SJCRH30 (cell line): ENCODE measurements at places on chromosomes 16 and 17. TPM values are rescaled to one million over a fixed set of nuclear protein-coding genes. Genes with fewer than 3 reads are reported as not detected.
A peak's percentile ranks its signal among the peaks of the same experiment; 100 is the strongest.

DNA sequence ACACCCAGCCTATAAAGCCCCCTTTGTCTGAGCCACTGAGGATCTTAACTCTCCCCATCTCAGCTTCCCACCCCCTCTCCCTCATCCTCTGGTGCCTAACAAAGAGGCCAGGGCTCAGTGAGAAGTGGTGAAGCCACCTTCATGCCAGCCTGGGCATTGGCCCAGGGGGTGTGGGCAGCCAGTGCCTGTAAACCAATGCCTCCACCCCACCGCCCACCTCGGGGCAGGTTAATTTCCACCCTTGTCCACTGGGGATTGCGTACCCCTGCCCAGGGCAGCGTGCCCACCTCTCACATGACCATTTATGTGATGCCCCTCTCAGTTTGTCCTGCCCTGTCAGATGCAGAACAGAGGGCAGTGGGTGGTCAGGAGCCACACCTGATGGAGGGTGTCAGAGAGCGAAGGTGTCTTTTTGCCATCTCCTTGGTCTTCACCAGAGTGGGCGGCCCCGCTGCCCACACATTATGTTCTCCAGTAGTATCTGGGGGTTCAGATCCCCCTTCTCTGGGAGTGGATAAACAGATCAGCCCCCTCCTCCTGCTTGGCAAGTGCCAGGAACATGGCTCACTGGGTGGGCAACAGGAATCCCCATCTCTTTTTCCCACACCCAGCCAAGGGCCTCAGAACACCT is 10.1 kb upstream of the ARHGAP23 start:
- no peak for DNase-seq

GRCh38 chr16:86982912-86983311 is 334.3 kb downstream of the C16orf95 start:
- no peak for DNase-seq

The KAT2A gene
- 23.5 and 27.2 TPM in 2 replicates for total RNA-seq

The GAS7 gene
- total RNA-seq, result 0.66 and 0.91 TPM in 2 replicates

GRCh38 chr17:3635474-3636153 is 436 bp downstream of the SHPK start:
- peak; percentile 29 for DNase-seq

GRCh38 chr16:17590711-17591654 is 120.2 kb upstream of the XYLT1 start:
- no peak for DNase-seq

- no peak for DNase-seq
Measured at GRCh38 chr17:44356241-44356640, 7.4 kb downstream of the FAM171A2 start.

- DNase-seq, result no peak
Measured at GRCh38 chr17:4850246-4850645, 17.1 kb downstream of the MINK1 start.

- DNase-seq, result no peak
Measured at GRCh38 chr17:61362396-61362795, 37.2 kb upstream of the TBX2 start.

The MMP25 gene
- total RNA-seq, result 0.06 and 0.13 TPM in 2 replicates

DNA sequence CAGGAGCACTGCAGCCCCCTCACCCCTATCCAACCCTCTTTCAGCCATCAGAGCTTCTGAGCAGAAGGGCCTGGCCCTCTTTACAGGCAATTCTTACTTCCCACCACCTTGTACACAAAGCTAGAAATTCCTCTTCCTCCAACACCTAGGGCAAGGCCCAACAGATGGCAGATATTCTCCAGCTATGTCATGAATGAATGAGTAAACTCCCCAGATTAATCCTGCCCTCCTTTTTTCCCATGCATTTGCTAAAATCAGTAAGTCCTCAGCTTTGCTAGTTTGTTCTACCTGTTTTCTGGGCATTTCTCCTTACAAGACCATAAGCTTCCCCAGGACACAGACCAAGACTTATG is 20.4 kb upstream of the MRPS23 start:
- no peak for DNase-seq

GRCh38 chr17:65092262-65092661 is 35.7 kb upstream of the GNA13 start:
- DNase-seq, result no peak
